ENCODE measurements at places on chromosomes 7 and 10. TPM values are rescaled to one million over a fixed set of nuclear protein-coding genes. Genes with fewer than 3 reads are reported as not detected.
A peak's percentile ranks its signal among the peaks of the same experiment; 100 is the strongest.

- no peaks in the 10 kb centered on the region for H3K27me3 ChIP-seq
- no peak overlapping the region for H3K27ac ChIP-seq
- DNase-seq = no peak
- no peaks in the 10 kb centered on the region for H3K4me1 ChIP-seq
- no peak overlapping the region for H3K4me3 ChIP-seq
Observed at GRCh38 chr7:112420236-112420861, 29.9 kb upstream of the IFRD1 start.

Gene SYT15
- 2.5 TPM for polyA plus RNA-seq

Gene CCDC172
- polyA plus RNA-seq = not detected

DNA sequence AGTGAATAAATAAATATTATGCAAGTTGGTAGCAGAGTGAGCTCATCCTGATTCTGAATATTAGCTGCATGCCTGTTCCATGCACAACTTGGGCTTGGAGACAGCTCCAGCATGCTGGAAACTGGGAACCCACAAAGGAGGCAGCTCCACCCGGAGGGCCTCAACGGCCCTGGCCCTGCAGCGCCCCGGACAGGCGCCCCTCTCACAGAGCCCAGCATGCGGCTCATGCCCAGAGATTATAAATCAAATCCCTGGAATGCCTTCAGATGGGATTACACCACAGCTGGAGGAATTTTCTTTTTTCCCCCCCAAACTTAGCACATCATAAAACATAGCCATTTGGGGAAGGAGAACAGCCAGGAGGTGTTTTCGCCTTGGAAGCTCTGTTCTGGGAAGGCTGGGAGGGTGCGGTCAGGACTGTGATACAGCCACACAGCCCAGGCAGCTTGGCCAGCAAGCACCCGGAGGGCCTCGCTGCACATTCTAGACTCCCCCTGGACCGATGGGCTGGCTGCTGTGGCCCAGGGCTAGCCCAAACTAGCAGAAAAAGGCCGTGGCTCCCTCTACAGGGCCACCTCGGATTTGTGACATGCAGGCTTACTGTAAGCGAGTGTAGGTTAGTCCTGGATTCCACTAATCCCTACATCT, 102.4 kb downstream of the PTPN20 start:
- no peaks in the 10 kb centered on the region for H3K4me1 ChIP-seq
- DNase-seq = no peak
- no peak overlapping the region for H3K4me3 ChIP-seq
- peaks cover 5% of the 10 kb centered on the region for H3K27me3 ChIP-seq

Gene COG5
- 40.7 TPM for polyA plus RNA-seq

DNA sequence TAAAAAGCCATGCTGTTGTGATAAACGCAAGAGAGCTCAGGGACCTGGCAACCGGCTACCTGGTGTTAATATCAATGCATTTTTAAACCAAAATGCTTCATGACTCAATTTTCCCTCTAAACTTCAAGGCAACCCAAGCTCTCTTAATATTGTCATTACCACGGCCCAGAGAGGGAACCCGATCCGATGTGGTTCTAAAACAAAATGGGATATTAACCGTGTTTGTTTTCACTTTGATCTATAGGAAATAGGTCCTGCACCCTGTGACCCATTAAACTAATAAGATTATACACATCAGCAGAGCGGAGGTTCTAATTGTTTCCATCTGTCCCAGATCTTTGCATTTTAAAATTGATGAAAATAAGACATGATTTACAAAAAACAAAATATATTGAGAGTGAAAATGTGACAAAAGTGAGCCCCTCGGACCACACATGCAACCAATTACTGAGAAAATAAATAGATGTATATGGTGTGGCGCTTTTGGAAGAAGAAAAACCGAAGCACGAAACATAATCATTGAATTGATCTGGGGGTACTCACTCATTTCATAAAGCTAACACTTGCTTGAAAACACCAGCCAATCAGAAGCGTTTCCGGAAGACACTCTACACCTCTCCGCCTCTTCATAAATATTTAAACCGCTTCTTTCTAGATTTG, 290.3 kb upstream of the NFE2L3 start:
- peaks cover 86% of the 10 kb centered on the region for H3K27me3 ChIP-seq
- H3K27ac ChIP-seq = no peak overlapping the region
- H3K36me3 ChIP-seq = no peaks in the 10 kb centered on the region
- H3K4me1 ChIP-seq = peaks cover 5% of the 10 kb centered on the region
- no peak for DNase-seq

GRCh38 chr7:69599286-69599954, 1.1 kb downstream of the AUTS2 start:
- peaks cover 9% of the 10 kb centered on the region for H3K4me1 ChIP-seq
- no peaks in the 10 kb centered on the region for H3K27me3 ChIP-seq
- no peak overlapping the region for H3K27ac ChIP-seq
- H3K4me3 ChIP-seq = peak overlapping the region; percentile 85

DNA sequence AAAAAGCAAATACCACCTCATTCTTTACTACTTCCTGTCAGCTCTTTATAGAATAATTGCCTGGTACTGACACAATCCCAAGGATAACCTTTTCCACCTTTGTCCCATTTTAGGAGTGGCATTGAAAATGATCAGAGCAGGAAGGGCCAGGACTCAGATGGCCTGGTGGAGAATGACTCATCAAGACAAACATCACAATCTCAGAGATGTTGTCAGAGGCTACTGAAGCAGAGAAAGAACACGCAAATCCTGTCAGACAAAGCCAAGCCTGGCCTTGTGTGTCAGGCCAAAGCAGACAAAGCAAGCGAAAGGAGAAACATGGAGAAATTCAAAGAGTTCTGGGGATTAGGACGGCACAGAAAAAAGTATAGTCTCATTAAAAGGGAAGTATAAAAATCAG, 40.9 kb downstream of the NSUN6 start:
- peaks cover 4% of the 10 kb centered on the region for H3K4me1 ChIP-seq
- peak; percentile 87 for DNase-seq
- H3K4me3 ChIP-seq = no peak overlapping the region
- H3K27me3 ChIP-seq = no peaks in the 10 kb centered on the region

- H3K4me3 ChIP-seq = no peak overlapping the region
- no peak overlapping the region for H3K27ac ChIP-seq
- no peaks in the 10 kb centered on the region for H3K27me3 ChIP-seq
- DNase-seq = no peak
Observed at GRCh38 chr7:113141803-113142202, 23.4 kb upstream of the SMIM30 start.

Gene OR2A42
- 0.34 TPM for polyA plus RNA-seq

Gene CAMK2B
- 4.4 TPM for polyA plus RNA-seq

DNA sequence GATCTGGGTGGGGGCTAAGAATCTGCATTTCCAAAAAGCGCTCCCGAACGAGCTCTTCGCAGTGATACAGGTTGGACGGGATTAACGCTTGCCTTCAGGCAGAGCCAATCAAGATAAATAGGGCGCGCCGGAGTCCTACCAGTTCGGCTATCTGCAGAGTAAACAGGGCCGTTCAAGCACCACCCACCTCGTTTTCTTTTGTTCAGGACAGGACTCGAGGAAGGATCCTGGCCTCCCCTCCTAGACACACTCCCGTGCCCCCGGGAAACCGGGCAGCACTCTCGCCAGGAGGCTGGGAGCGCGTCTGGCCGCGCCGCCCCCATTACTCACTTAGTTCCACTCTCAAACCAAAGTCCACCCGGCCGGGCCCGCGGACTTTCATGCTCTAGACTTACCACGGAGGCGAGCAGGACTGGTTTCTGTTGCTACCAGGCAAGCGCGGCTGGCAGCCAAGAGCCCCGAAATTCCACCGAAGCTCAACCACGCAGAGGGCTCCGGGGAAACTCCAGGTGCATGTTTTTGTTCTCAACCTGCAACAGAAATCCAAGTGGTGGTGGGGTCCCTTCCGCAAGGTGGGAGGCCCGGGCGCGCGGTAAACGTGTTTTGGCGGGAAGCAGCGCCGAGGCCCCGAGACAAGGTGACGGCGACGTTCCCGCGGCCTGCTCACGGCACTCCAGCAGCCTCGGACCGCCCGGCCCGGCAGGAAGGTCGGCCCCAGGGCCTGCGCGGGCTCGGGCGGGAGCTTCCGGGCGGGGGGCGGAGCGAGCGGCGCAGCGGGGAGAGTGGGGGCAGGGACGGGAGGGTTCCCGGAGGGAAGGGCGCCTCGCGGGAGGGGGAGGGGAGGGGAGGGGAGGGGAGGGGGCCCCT, 12.7 kb downstream of the HNRNPF start:
- peak overlapping the region; percentile 100 for H3K27ac ChIP-seq
- H3K36me3 ChIP-seq = peaks cover 44% of the 10 kb centered on the region
- peaks cover 36% of the 10 kb centered on the region for H3K4me1 ChIP-seq

- no peaks in the 10 kb centered on the region for H3K4me1 ChIP-seq
- DNase-seq = no peak
- peaks cover 70% of the 10 kb centered on the region for H3K36me3 ChIP-seq
- no peak overlapping the region for H3K27ac ChIP-seq
- H3K4me3 ChIP-seq = no peak overlapping the region
- H3K27me3 ChIP-seq = no peaks in the 10 kb centered on the region
Observed at GRCh38 chr7:152162287-152162686, 136.8 kb downstream of the GALNT11 start.

- DNase-seq = no peak
- H3K27me3 ChIP-seq = no peaks in the 10 kb centered on the region
- H3K4me3 ChIP-seq = no peak overlapping the region
- peaks cover 28% of the 10 kb centered on the region for H3K4me1 ChIP-seq
Observed at GRCh38 chr10:72252972-72253371, 20.8 kb upstream of the DDIT4 start.

DNA sequence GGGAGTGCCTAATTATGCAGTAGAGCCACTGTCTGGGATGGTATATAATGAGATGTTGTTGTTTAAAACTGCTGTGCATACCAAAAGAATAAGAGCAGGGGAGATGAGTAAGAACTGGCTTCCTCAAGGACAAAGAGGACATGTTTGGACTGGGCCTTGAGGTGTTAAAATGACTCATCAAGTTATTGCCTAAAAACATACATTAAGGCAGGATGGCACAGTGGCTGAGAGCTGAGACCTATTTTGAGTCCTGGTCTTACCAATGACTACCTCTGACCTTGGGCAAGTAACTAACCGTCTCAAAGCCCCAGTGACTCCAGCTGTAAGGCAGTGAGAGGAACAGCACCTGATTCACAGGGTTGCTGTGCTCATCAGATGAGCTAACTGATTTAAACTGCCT, 71.1 kb downstream of the CFAP58 start:
- DNase-seq = no peak
- H3K27ac ChIP-seq = no peak overlapping the region
- no peaks in the 10 kb centered on the region for H3K4me1 ChIP-seq
- no peaks in the 10 kb centered on the region for H3K27me3 ChIP-seq
- H3K4me3 ChIP-seq = no peak overlapping the region

Gene VPS37D
- 4.5 TPM for polyA plus RNA-seq

Gene ODAD2
- polyA plus RNA-seq = 0.61 TPM

Gene BICC1
- 6.2 TPM for polyA plus RNA-seq

- H3K4me3 ChIP-seq = no peak overlapping the region
- DNase-seq = peak; percentile 49
- H3K36me3 ChIP-seq = no peaks in the 10 kb centered on the region
- peaks cover 23% of the 10 kb centered on the region for H3K4me1 ChIP-seq
- H3K27ac ChIP-seq = peak overlapping the region; percentile 59
Observed at GRCh38 chr10:24415455-24416125, 206.7 kb downstream of the KIAA1217 start.

Gene JAKMIP3
- 0.45 TPM for polyA plus RNA-seq

GRCh38 chr7:137469191-137469811, 125.8 kb upstream of the PTN start:
- no peaks in the 10 kb centered on the region for H3K36me3 ChIP-seq
- H3K27ac ChIP-seq = no peak overlapping the region
- no peaks in the 10 kb centered on the region for H3K4me1 ChIP-seq
- H3K4me3 ChIP-seq = no peak overlapping the region

DNA sequence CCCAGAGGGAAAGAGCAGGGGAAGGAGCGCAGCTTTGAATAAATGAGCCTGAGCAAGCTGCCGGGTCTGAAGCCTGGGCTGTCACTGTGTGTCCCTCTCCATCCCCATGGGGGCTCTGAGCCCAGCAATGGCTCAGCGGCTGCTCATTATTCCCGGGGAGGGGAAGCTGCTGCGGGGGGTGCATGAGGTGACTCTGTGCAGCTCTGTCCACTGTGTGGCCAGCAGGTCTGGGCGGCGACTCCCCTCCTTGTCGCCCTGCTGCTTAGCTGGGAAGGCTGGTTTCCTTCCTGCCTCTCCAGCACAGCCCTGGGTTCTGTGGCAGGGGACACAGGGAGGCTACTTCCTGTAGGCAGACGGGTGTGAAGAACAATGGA, 234.2 kb downstream of the PRPF18 start:
- no peaks in the 10 kb centered on the region for H3K27me3 ChIP-seq
- peaks cover 3% of the 10 kb centered on the region for H3K4me1 ChIP-seq
- no peak overlapping the region for H3K4me3 ChIP-seq

DNA sequence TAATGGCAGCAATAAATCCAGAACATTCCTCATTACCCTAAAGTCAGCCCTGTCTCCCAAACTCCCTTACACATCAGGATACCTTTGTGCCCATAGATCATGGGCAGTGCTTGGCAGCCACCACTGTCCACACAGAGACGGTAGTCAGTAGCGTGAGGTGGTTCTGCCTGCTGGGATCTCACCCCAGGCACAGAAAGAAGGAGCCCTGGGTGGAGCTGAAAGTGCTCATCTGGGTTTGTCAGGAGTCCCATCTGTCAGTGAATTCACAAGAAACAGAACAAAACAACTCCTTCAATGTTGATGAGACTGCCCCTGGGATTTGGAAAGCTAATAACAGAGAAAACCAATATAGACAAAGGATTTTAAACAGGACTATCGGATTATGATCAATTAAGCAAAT, 90.2 kb upstream of the PRSS58 start:
- no peak overlapping the region for H3K4me3 ChIP-seq
- H3K4me1 ChIP-seq = no peaks in the 10 kb centered on the region
- peaks cover 4% of the 10 kb centered on the region for H3K27me3 ChIP-seq
- no peaks in the 10 kb centered on the region for H3K36me3 ChIP-seq
- no peak for DNase-seq

Gene IFIT3
- 24.0 TPM for polyA plus RNA-seq
